Tibial artery (tissue), 4 donors: ENCODE measurements at places on chromosomes 4 and X.

GRCh38 chrX:68234171-68234910 is 199.0 kb downstream of the OPHN1 start:
- DNase-seq = no peak

- no peak for DNase-seq
Measured at GRCh38 chr4:19135895-19136633, 1114.5 kb upstream of the LCORL start.

DNA sequence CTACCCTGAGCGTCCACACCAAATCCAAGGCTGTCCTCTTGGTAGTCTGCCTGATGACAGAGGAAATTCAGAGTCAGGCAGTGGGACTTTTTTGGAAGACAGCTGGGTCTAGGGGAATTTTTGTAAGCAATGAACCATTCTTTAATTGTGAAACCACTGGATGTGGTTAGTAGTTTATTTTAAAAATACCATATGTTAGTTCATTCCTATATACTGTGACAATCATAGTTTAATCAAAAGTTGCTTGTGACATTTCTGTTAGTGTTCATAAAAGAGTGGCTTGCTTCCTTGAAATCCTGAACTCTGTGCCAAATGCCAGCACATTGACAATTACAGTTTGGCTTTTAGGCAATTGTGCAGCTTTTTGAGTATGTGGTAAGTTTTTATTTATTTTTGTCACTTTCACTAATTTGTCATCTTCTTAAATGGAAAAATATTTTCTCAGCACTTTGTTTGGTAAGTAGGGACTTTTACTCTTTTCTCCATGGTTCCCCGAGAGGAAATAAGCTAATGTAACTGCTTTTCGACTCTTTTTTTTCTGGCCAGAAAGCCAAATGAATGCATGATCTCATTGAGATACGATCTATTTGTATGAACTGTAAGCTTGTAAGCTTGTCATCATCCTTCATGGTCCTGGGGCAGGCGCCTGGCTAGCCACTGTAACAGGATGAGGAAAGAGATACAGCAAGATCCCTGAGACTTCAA is 72.6 kb upstream of the SLC4A4 start:
- no peak for DNase-seq

DNA sequence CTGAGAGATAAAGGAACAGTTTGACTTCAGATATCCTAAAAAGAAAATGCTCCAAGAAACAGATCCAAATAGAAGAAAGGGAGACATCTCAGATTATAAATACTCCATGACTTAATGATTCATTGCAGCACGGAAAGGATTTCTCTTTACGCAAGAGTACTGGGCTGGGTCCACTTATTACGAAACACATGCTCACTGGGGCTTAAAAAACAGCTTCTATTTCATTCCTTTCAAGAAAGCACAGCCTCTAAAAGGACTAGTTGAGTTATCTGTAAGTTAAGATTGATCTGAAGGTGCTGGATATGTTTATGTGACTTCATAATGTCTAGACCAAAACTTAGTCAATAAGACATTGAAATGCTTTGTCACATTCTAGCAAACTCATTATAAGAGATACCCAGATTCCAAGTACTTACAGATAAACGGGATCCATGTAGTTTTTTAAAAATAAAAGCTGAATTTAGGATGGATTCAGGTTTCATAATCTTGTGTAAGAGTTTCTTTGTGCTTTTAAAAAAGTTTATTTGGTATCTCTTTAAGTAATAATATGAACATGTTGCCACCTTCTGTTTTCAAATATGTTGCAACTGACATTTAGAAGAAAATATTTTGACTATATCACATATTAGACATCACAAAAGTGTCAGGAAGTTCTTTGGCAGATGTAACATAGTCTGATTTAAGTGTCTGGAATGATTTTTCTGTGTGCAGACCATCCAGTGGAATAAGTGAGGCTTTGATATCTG is 109.5 kb upstream of the MYOZ2 start:
- peak; percentile 64 for DNase-seq

GRCh38 chrX:123084797-123085196 is 99.3 kb upstream of the GRIA3 start:
- DNase-seq = no peak

DNA sequence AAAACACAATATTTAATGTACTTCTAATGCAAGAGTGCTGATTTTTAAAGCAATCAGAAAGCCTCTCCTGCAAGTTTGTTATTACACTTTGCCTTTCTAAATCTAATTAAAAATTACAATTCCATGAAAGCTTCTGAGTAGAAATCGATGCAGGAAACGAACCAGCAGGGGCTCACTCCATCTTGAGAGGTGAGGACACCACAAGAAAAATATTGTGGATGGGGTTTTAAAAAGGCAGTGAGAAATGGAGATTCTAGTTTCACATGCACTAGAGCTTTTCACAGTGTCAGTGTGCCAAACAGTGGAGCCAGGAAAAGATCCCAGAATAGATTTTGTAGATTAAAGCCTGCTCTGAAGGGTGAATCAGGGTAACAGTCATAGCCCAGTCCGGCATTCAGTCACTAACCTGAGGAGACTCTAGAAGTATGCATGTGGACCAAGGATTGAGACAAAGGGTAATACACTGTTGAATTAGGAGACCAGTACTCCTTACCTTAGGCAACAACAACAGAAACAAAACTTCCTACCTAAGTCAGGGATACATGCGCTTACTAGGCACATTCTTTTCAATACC is 362.3 kb downstream of the NAF1 start:
- DNase-seq = no peak

- DNase-seq = no peak
Measured at GRCh38 chr4:56086561-56086960, 137.8 kb downstream of the CEP135 start.

DNA sequence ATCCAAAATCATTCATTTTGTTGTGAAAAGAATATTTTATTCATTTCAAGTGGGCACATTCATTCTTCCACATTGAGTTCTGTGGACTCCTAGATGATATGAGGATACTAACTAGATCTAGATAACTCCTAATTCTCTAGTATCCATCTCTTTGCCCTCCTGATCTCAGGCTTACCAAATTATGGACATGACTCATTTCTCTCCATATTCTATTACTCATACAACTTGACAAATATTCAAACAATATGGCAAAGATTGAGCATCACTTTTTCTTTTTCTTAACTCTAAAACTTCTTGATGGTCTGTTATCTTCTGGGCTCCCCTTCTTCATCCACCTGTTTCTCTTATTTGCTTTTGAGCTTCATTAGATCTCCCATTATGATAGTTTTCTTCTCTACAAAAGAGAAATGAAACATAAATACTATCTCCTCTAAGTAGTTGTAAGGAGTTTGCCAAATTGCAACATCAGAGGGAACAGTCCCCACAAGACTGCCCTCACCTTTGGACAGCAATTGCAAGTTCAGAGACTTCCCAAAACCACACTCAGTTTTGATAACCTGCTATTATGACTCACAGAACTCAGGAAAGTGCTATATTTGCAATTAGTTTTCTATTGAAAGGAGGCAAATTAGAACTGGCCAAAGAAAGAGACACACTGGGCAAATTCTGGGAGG is 422.9 kb downstream of the SPRY1 start:
- DNase-seq = no peak

GRCh38 chr4:123158576-123158975 is 236.2 kb upstream of the NUDT6 start:
- DNase-seq = no peak

DNA sequence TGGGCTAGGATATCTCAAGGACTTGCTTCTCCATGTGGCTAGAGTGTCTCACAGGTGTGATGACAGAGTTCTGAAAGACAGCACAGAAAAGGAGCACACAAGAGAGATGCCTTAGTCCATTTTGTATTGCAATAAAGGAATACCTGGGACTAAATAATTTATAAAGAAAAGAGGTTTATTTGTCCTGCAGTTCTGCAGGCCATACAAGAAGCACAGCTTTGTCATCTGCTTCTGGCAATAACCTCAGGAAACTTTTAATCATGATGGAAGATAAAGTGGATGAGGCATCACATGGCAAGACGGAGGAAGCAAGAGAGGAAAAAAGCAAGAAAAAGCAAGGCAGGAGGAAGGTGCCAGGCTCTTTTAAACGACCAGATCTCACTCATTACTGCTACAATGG is 126.9 kb downstream of the ADAMTS3 start:
- no peak for DNase-seq

DNA sequence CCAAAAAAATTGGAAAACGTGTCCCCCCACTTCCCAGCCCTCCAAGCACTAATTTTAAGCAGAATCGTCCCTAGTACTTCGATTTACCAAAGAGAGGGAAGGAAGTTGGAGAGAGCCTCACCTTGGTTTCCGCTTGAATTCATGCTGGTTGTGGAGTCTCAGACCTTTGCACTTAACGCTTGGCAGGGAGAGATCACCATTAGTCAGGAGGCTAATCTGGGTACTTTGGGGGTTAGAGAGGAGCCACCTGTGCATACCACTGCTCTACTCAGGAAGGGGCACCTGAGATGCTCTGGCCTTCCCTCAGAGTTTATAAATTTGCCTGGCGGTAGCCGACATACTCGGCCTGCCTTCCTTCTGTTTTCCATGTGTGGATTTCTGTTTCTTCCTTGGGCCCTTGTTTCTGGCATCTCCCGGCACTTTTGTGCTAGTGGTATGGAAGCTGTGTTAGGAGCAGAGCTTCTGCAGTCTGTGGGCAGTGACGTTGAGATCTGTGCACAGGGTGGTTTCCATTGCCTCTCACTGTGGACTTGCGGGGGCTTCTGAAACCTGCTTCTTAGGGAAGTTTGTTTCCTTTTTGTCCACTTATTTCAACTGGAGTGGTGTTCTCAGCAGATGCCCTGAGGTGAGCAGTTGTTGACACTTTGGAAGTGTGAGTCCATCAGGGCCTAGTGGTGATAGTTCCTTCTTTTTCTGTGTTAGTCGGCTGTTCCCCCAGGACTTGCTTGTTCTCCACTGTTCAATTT is 104.2 kb downstream of the TMEM131L start:
- no peak for DNase-seq

DNA sequence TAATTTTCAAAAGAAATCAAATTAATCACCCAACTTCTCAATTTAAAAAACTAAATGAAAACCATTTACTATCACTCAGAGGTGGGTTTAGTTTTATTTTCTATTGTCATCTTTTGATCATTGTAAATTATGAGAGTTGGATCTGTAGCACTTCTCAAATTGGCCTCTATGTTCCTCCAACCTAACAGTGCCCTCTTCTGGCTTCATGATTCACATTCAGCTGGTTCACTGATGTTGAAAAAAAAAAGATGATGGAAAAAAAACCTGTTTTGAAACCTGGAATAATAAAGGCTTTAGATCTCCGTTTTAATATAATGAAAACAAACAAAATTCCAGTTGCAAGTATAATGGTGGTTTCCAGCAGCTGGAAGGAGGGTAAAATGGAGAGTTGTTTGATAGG is 2.4 kb upstream of the NBDY start:
- no peak for DNase-seq

GRCh38 chr4:173909294-173909693 is 374.2 kb downstream of the FBXO8 start:
- no peak for DNase-seq

- DNase-seq = no peak
Measured at GRCh38 chrX:115023811-115024210, 6.4 kb upstream of the IL13RA2 start.

- no peak for DNase-seq
Measured at GRCh38 chr4:168562041-168562571, 65.3 kb downstream of the PALLD start.

GRCh38 chr4:56387023-56388001 is at the start of gene AASDH:
Gene AASDH, minus strand, starts transcription at chr4:56387491. Its CDS starts 3,192 bp downstream, at chr4:56384299.
- DNase-seq = peak; percentile 87

GRCh38 chr4:177937041-177937440 is 494.8 kb upstream of the AGA start:
- DNase-seq = no peak

GRCh38 chr4:8317474-8317873 is 47.9 kb downstream of the HTRA3 start:
- DNase-seq = no peak

DNA sequence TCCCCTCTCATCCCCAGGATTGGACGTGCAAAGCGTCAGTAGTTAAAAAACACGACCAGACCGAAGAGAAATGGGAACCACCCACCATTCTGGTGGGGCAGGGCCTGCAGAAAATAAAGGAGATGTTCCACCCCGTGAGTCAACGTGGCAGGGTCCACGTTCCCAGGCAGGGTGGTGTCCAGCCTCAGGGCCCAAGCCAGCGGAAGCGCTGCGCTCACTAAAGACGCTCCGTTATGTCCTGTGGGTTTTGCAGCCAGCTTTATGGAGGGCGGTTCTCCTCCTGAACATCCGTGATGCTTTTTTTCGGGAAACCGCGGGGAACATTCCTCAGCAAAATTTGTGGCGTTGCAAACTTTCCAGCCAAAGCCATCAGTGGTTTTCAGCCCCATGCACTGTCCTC is 93.4 kb upstream of the SHOX start:
- DNase-seq = no peak

DNA sequence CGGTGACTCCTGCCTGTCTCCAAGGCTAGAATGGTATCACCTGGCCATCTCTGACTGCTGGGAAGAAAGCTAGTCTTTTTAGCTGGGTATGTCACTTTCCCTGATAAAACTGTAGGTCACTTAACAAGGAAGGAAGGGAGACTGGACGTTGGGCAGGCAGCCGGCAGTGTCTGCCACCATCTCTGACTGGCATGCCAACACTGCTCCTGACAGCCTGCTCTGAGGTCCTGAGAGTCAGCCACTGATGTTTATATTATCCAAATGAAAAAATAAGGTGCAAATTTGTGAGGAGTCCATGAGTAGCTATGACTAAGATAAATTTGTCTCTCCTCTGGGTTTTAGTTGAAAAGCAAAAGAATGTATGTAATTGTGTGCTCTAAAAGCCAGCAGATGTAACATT is 77.2 kb downstream of the SNX25 start:
- no peak for DNase-seq

GRCh38 chr4:1991596-1992434 is 17.0 kb downstream of the NELFA start:
- DNase-seq = no peak

DNA sequence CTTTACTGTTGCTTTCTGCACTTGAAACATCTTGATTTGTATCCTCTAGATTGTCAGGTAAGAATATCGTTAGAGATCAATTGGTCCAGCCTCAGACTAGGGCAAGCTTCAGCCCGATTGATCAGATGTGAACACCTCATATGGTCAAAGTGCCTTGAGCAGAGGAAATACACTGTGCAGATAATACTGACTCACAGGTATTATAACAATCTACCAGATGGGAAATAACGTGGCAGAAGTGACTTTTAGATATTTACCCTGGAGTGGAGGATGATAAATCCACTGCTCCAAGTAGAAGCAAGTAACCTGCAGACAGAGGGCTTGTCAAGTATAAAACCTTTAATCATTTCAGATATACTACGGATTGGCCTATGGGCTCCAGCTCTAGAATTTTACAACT is 17.9 kb downstream of the VEGFC start:
- no peak for DNase-seq

DNA sequence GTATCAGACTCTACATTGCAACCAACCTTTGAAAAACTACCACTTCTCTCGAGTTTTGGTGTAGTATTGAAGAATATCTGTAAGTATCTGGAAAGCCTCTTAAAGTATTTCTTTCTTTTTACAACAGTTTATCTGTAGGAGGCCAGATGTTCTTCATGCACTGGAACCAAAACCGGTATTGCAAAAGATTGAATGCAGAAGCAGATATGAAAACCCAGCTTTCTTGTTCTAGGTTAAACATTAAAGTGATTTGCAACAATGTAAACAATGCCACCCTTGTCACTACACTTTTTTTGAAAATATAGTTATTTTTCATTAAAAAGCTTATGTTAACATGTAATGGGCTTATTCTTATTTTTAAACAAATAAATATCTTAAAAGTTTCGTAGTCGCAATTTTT is 27.2 kb downstream of the PLS3 start:
- DNase-seq = no peak
